ENCODE measurements at places on chromosomes 2 and 18. TPM values are rescaled to one million over a fixed set of nuclear protein-coding genes. Genes with fewer than 3 reads are reported as not detected.

Gene RSAD2
- 4.9 TPM for total RNA-seq

Gene MBP
- total RNA-seq: 179 TPM

Gene GREB1L
- total RNA-seq: not detected

Gene RNF125
- total RNA-seq: 38.2 TPM

Gene GALNT13
- total RNA-seq: 0.79 TPM

DNA sequence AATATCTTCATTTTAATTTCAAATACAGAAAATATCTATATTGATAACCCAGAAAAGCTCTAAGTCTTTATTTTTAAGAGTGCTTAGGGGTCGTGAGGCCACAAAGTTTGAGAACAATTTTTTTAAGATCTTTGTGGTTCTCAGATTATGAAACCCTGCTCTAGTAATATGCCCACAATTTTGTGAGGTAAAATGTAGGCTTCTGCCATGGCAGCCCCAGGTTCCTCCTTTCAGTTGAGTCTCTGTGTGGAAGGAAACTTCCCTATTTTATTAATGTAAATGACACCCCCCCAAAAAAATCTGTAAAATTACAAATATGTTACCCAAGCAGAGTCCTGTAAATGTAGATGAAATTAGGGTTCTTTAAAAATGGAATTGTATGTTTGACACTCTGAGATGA lies 600.5 kb downstream of the SATB2 start:
- H3K4me3 ChIP-seq: no peak overlapping the region
- DNase-seq: no peak
- H3K4me1 ChIP-seq: no peaks in the 10 kb centered on the region
- no peaks in the 10 kb centered on the region for H3K27me3 ChIP-seq
- H3K36me3 ChIP-seq: no peaks in the 10 kb centered on the region
- H3K27ac ChIP-seq: no peak overlapping the region

GRCh38 chr2:224560549-224560948 lies 24.6 kb downstream of the CUL3 start:
- no peak overlapping the region for H3K4me3 ChIP-seq
- no peak overlapping the region for H3K27ac ChIP-seq
- no peak for DNase-seq
- H3K4me1 ChIP-seq: peaks cover 65% of the 10 kb centered on the region

DNA sequence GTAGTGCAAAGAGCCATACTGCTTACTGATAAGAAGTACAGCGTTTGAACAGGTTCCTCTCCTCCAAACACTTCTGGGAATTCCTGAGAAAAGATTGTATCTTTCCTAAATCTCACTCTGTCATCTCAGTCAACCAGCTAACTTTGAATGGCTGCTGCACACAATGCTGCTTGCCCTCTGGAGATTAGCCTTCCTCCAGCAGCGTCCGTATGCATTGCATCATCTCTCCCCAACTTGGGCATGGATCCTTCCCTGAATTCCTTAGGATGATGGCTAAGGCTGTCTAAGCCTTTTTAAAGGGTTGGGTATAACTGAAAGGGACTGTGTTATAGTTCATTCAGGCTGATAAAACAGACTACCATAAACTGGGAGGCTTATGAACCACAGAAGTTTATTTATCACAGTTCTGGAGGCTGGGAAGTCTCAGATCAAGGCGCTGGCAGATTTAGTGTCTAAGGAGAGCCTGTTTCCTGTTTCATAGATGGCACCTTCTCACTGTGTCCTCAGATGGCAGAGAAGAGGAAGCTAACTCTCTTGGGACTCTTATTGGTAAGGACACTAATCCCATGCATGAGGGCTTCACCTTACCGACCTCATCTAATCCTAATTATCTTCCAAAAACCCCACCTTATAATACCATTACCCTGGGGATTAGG lies 105.3 kb downstream of the PAX3 start:
- no peaks in the 10 kb centered on the region for H3K27me3 ChIP-seq
- no peaks in the 10 kb centered on the region for H3K36me3 ChIP-seq
- no peak overlapping the region for H3K27ac ChIP-seq
- no peaks in the 10 kb centered on the region for H3K4me1 ChIP-seq

DNA sequence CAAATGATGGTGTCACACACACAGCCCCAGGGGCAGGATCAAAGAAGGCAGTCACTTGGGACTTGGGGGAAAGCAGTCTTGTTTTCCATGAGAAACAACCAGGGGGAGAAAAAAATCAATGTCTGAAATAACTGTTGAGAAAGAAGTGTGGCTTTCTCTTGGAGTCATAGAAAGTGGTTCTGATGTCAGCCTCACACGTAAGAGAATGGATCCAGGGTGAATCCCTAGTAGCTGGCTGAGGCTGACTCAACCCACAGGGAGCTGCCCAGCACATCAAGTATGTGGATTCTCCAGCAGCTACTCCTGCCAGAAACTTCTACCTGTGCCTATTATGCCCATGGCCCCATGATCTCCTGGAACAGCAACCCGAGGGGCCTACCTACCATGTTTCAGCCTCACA lies 33.6 kb upstream of the ZBTB7C start:
- no peak overlapping the region for H3K27ac ChIP-seq
- H3K4me1 ChIP-seq: no peaks in the 10 kb centered on the region
- H3K27me3 ChIP-seq: no peaks in the 10 kb centered on the region
- no peak for DNase-seq

- H3K4me3 ChIP-seq: no peak within 1 kb of the TSS
- H3K36me3 ChIP-seq: no peaks in the 10 kb centered on the region
- no peak for DNase-seq
- no peak within 1 kb of the TSS for H3K27ac ChIP-seq
- H3K4me1 ChIP-seq: no peaks in the 10 kb centered on the region
Observed at GRCh38 chr18:6414723-6415417, at the start of gene L3MBTL4. TSS of gene L3MBTL4 (minus strand) at chr18:6414911. CDS start at chr18:6311625, 103,286 bp downstream.

DNA sequence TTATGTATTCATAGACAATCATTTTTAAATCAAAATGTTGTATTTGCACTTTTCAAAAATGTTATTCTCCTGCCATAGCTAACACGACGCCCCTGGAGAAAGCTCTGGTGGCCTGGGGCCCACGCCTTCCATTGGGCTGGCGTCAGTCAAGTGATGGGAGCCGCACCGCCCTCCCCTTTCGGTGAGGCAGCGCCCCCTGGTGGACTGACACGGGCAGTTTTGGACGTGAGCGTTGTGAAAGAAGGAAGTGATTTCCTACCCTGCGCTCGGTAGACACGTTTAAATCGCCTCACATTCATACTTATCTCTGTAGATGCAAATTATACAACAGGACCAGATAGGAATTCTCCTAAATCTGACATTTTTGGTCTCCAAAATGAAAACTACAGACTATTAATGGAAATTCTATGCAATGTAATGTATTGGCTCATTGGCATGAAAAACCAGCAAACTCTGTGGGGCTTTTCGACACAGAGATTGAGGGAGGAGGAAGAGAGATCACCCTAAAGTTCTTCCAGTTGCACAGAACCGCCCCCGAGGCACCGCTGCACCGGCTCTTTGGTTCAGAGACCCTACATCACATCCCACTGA lies 326.2 kb upstream of the SOX11 start:
- no peak overlapping the region for H3K4me3 ChIP-seq
- H3K27me3 ChIP-seq: no peaks in the 10 kb centered on the region
- no peaks in the 10 kb centered on the region for H3K4me1 ChIP-seq

DNA sequence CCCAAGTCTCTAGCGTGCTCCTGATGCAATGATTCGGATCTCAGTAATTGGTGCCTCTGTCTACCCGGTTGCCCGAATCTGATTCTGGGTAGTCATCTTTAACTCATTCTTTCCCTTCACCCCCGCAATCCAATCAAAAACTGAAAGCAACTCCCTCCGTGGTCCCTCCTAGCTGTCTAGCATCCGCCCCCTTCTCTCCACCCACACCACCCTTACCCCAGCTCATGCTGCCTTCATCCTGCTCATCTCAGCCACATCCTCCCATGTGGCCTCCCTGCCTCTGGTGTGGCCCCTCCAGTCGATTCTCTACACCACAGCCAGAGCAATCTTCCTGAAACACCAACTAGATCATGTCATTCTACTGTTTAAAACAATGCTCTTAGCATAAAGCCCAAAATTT lies 62.3 kb downstream of the TTC32 start:
- H3K27ac ChIP-seq: no peak overlapping the region
- no peaks in the 10 kb centered on the region for H3K36me3 ChIP-seq
- H3K4me3 ChIP-seq: no peak overlapping the region
- no peak for DNase-seq
- H3K27me3 ChIP-seq: no peaks in the 10 kb centered on the region

DNA sequence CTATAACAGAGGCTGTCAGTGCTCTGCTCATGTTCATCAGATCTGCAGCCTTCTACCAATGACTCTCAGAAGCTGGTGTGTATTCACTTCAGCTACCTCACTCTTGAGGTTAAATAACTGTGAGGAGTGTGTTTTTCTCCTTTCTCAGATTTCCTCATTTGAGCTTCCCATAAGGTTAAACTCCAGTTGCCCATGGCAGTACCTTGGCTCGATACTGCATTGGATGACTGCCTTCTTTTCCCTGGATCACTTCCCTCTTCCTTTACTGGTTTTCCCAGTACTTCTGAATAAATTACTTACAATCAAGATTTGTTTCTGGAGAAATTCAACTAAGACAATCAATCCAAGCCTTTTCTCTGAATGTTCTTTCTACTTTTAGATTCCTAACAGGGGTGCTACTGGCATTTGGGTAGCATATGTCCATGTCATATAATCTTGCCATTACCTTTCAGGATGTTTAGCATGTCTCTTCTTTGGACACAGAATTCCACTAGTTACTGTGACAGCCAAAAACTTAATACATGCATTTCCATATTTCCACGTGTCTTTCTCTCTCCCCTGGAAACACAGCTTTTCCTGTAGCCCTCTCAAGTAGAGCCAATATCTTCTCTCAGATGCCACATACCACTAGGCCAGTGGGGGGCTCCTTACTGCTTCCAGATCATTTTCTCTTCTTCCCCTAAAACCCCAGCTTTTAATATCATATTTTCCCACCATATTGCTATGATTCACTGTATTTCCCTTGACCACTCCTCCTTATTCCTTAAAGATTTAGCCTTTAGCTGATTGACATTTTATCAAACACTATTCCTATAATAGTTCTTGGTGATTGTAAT lies 15.0 kb upstream of the SPOPL start:
- H3K27ac ChIP-seq: no peak overlapping the region
- no peak for DNase-seq
- H3K36me3 ChIP-seq: no peaks in the 10 kb centered on the region
- H3K27me3 ChIP-seq: no peaks in the 10 kb centered on the region

DNA sequence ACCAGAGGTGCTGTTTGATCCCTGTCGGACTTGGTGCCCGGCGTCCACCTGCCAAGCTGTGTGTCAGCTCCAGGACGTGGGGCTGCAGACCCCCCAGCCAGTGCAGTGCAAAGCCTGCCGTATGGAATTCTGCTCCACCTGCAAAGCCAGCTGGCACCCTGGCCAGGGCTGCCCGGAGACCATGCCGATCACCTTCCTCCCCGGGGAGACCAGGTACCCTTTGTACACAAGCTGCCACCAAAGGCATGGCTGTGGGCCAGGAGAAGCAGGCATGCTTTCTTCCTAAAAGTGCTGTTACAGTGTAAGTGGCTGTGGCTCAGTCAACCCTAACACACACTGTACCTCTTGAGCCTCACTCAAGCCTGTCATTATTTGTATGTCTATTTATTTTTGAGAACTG lies 103.3 kb downstream of the RNF144A start:
- H3K27me3 ChIP-seq: no peaks in the 10 kb centered on the region
- no peak overlapping the region for H3K27ac ChIP-seq
- no peaks in the 10 kb centered on the region for H3K4me1 ChIP-seq
- H3K36me3 ChIP-seq: peaks cover 46% of the 10 kb centered on the region
- DNase-seq: no peak
- no peak overlapping the region for H3K4me3 ChIP-seq

DNA sequence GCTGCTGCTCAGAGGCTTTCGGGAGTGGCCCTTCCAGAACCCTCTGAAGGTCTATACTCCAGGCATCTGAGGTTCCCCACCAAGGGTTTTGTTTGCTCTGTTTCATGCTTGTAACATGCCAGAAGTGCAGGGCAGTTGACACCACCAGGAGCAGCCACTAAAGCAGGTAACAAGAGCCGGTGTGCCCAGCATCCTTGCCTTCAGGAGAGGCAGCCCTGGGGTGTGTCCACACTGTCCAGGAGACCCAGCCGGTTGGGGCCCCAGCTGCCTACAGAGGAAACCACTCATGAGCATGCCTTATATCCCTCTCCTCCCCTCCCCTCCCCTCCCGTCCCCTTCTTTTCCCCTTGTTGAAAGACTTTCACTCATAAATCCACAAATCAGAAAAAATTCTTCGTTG lies 93.1 kb downstream of the CD8B2 start:
- peaks cover 16% of the 10 kb centered on the region for H3K4me1 ChIP-seq
- no peak overlapping the region for H3K27ac ChIP-seq
- H3K4me3 ChIP-seq: no peak overlapping the region
- no peaks in the 10 kb centered on the region for H3K36me3 ChIP-seq
- H3K27me3 ChIP-seq: peaks cover 9% of the 10 kb centered on the region

DNA sequence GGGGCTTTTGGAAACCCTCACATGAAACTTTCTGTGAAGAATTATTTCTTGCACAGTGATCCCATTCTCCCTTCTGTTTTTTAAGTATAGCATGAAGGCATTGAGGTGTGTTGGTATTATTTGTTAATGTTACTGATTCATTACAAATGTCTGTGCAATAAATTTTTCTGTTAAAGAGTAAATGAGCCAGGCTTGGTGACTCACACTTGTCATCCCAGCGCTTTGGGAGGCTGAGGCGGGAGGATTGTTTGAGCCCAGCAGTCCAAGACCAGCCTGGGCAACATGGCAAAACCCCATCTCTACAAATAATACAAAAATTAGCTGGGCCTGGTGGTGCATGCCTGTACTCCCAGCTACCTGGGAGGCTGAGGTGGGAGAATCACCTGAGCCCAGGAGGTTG lies 87.8 kb downstream of the KCTD18 start:
- DNase-seq: no peak
- no peaks in the 10 kb centered on the region for H3K4me1 ChIP-seq
- H3K27me3 ChIP-seq: no peaks in the 10 kb centered on the region
- H3K4me3 ChIP-seq: no peak overlapping the region
- H3K36me3 ChIP-seq: no peaks in the 10 kb centered on the region

GRCh38 chr2:209721497-209721896 lies 50.1 kb upstream of the UNC80 start:
- H3K27ac ChIP-seq: no peak overlapping the region
- H3K27me3 ChIP-seq: no peaks in the 10 kb centered on the region
- no peaks in the 10 kb centered on the region for H3K4me1 ChIP-seq
- no peaks in the 10 kb centered on the region for H3K36me3 ChIP-seq

- peaks cover 39% of the 10 kb centered on the region for H3K4me1 ChIP-seq
- H3K4me3 ChIP-seq: peak overlapping the region; percentile 15
- H3K27me3 ChIP-seq: no peaks in the 10 kb centered on the region
Observed at GRCh38 chr2:28348149-28348567, 44.5 kb upstream of the FOSL2 start.

DNA sequence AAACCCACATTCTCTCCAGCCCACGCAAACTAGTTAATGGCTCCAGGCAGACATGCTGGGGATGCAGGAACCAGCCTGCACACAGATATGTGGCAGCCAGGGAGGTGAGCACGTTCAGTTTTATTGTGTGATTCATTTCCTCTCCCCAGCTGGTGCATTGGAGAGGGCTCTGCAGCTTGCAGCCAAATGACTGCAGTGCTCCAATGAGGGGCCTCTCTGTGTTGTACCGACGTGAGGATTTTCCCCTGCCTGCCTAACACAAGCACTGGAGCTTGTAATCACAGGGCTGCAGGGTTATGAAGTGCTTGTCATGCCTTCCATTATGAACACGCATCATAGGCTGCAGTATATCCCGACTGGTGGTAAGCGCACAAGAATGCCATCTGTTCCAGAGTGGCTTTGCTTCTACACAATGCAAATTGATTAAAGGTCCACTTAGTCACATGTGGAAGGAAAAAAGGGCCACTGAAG lies 92.3 kb upstream of the THUMPD2 start:
- H3K27ac ChIP-seq: no peak overlapping the region
- H3K27me3 ChIP-seq: no peaks in the 10 kb centered on the region
- H3K4me1 ChIP-seq: no peaks in the 10 kb centered on the region
- no peak for DNase-seq
- no peaks in the 10 kb centered on the region for H3K36me3 ChIP-seq
- no peak overlapping the region for H3K4me3 ChIP-seq

Data from CD4-positive, alpha-beta memory T cell (primary cell).